A673 (cell line): ENCODE measurements at places on chromosomes 13 and 19. TPM values are rescaled to one million over a fixed set of nuclear protein-coding genes. Genes with fewer than 3 reads are reported as not detected.

ZNF350 gene
- total RNA-seq, result 7.2 TPM in 2 replicates

RNF113B gene
- total RNA-seq, result not detected in 2 replicates

MPV17L2 gene
- 20.2 and 21.3 TPM in 2 replicates for total RNA-seq

INSR gene
- 12.9 and 15.5 TPM in 2 replicates for total RNA-seq

TNFSF9 gene
- total RNA-seq, result 10.0 and 11.1 TPM in 2 replicates

CLDND2 gene
- total RNA-seq, result not detected in 2 replicates

SHISA7 gene
- 0.21 and 0.26 TPM in 2 replicates for total RNA-seq

SIGLEC10 gene
- not detected in 2 replicates for total RNA-seq

SIGLEC5 gene
- total RNA-seq, result not detected in 2 replicates

PRSS57 gene
- total RNA-seq, result not detected in 2 replicates
